Activated CD4-positive, alpha-beta memory T cell treated with anti-CD3 and anti-CD28 coated beads, Interleukin-2, amount 10 ng/mL, durations not matched to agents 7 days and 5 days (primary cell): ENCODE measurements at places on chromosomes 4 and X.

- DNase-seq = no peak
Measured at GRCh38 chr4:26228883-26229282, 91.9 kb upstream of the RBPJ start.

DNA sequence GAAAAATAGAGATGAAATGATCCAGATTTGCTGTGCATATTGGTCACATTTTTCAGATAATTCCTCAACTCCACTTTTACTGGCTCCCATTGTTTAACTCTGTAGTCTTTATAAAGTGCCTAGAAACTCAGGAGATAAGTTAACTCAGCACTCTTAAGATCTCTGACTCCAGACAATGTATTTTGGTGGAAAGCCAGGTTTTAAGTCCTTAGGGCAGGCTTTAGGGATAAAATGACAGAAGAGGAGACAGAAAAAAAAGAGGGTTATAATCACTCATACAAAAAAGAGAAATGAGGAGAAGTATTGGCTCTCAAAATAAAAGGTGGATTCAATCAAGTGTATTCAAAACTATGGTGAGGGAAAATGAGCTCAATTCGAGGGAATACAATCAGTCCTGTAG is 674.8 kb upstream of the INTU start:
- no peak for DNase-seq

GRCh38 chrX:118370921-118371624 is 25.2 kb downstream of the WDR44 start:
- DNase-seq = no peak

GRCh38 chrX:24485323-24485722 is 20.2 kb downstream of the PDK3 start:
- DNase-seq = no peak

DNA sequence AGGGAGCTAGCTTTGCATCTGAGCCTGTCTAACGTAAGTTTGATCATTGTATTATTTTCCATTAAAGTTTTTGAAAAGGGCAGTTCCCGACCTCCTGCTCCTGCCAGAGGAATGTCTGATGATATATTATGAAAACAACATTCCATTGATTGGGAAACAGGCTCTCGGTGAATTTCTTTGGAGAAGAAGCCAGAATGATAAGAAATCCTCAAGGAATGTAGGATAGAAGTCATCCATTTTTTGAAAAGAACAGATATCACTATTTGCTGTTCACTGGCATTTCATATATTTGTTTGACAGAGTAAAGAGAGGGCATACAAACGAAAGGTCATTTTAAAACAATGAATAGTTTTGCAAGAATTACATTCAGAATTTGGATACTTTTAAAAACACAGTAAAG is 781.0 kb upstream of the HTR2C start:
- DNase-seq = no peak

- DNase-seq = no peak
Measured at GRCh38 chr4:166816890-166817289, 417.4 kb downstream of the SPOCK3 start.

DNA sequence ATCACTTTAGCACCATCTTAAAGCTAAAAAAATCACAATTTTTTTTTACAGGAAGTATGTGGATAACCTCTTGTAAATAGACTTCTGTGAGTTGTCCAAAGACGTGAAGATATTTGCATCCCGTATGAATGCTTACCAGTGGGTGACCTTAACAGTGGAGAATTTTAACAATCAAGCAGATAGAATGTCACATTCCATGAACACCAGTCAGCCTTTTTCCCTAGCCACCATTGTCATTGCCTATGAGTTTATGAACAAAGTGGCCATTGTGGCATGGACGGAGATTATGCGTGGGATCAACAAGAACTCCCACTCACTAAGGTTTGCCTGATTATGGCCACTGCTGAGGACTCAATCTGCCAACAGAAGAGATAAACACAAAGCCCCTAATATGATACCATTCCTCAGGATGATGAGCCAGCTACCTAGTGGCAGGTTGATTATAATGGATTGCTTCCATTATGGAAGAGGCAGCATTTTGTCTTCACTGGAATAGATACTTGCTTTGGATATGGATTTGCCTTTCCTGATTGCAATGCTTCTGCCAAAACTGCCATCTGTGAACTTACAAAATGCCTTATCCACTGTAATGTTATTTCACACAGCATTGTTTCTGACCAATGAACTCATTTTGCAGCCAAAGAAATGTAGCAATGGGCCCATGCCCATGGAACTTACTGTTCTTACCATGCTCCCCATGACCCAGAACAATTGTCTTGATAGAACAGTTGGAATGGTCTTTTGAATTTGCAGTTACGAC is 830.9 kb upstream of the NDST4 start:
- no peak for DNase-seq

DNA sequence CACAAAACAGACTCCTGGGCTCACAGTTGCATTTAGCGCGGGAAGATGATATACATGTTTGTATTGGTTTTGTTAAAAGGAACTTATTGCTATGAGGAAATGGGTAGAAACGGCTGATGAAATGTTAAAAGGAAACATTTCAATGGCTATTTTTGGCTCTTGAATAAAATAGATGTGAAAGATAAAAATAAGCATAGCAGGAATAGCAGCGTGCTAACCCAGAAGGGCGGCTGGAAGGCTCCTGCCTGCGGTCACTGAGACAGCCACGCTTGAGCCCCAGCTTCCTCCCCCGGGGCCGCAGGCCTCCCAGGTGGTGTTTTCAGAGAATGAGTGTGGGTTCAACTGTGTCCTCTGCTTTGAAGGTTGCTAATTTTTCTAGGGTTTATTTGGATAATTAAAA is 35.0 kb upstream of the CLCN4 start:
- DNase-seq = no peak

- DNase-seq = no peak
Measured at GRCh38 chr4:20443015-20443805, 191.5 kb downstream of the SLIT2 start.

DNA sequence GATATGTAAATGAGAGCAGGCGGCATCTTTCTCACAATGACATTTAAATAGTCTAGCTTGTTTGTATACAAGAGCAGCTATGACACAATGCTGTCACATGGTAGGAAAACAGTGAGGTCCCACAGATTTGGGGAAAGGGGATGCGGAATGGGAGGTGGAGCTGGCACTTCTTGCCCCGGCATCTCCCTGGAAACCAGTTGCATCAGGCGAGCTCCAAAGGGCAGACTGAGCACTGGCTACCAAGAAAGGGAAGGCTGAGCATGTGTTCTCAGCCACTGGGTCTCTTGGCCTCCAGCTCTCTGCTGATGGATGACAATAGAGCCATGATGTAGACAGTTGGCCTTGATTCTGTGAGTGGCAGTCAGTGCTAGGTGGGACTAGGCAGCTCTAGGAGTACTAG is 109.0 kb downstream of the UCHL1 start:
- DNase-seq = no peak

- DNase-seq = no peak
Measured at GRCh38 chr4:187544461-187545053, 451.0 kb upstream of the ZFP42 start.

- DNase-seq = no peak
Measured at GRCh38 chr4:66943112-66943511, 602.2 kb downstream of the CENPC start.

GRCh38 chr4:182975806-182976205 is 58.6 kb upstream of the DCTD start:
- DNase-seq = no peak

DNA sequence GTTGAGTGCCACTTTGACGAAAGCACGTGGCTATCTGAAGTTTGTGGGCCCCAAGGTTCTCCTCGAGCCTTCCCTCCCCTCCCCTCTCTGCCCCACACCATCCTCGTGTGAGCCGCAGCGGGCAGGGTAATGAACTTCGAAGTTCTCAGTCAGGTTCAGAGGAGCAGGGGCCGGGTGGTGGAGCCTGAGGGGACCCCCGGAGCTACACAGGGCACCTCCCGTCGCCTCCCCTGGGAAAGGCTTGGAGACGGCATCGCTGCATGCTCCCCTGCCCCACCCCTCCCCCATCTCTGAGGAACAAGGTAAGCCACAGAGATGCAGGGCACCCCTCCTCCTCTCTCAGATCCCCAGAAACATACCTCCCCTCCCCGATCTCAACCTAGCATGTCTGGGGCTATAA is 2.8 kb upstream of the NKX1-1 start:
- no peak for DNase-seq

- DNase-seq = no peak
Measured at GRCh38 chr4:121093261-121093660, 20.9 kb upstream of the NDNF start.

DNA sequence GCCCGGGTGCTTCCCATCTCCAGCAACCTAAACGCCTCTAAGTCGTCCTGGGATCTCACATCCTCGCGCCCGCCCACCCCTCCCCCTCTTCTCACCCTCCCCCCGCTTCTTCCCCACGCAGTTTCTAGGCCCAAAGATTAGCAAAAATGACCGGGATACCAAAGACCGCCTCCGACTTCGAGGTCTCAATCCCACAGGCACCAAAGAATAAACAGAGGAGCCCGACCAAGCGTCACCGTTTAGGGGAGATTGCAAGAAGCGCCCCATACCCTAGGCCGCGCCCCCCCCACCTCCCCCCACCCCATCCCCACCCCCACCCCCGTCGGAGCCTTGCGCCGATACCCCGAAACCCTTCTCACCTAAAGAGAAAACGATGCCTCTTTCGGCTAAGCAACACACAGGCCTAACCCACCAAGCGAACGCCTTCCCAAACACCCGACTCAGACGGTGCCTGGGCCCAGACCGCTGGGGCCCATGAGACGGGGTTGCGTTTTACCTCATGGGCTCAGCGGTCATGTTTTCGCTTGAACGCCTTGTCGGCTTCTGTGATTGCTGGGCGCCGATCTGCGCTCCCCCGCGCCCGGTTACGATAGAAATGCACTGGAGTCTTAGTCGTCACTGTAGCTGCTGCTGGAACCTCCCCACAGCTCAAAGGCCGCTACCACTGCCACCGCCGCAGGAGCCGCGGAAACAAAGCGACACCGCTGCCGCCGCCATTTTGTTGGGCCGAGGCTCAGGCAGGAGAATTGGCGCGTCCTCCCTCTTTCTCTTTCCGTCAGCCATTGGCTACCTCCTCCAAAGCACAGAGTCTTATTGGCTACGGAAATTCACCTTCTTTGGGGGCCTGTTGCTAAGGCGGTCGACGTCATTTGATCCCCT is at the start of gene ATRX:
ATRX (minus strand) TSS at position 731 of the 879 bp plus-strand sequence; CDS start at position 516, 215 bp downstream.
- peak; percentile 82 for DNase-seq

- DNase-seq = no peak
Measured at GRCh38 chr4:138677212-138677611, 338.4 kb upstream of the NOCT start.

- no peak for DNase-seq
Measured at GRCh38 chr4:154720618-154721267, 23.1 kb upstream of the LRAT start.

GRCh38 chr4:139735381-139736273 is 70.0 kb downstream of the MGST2 start:
- DNase-seq = no peak

GRCh38 chrX:25287521-25287920 is 271.8 kb upstream of the ARX start:
- DNase-seq = no peak

DNA sequence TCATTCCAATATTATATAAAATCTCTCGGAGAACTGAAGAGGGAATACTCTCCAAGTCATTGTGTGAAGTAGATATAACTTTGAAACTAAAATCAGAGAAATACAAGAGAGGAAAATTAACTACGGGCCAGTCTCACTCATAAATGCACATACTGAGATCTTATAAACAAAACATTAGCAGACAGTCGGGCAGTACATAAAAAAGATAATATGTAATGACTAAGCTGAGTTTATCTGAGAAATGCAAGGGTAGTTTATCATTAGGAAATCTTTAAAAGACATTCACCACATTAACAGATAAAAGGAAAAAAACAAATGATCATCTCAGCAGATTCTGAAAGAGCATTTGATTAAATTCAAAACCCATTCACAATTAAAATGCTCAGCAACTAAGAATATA is 116.7 kb downstream of the NYX start:
- DNase-seq = no peak

GRCh38 chr4:142696334-142697122 is 149.6 kb downstream of the INPP4B start:
- DNase-seq = no peak

DNA sequence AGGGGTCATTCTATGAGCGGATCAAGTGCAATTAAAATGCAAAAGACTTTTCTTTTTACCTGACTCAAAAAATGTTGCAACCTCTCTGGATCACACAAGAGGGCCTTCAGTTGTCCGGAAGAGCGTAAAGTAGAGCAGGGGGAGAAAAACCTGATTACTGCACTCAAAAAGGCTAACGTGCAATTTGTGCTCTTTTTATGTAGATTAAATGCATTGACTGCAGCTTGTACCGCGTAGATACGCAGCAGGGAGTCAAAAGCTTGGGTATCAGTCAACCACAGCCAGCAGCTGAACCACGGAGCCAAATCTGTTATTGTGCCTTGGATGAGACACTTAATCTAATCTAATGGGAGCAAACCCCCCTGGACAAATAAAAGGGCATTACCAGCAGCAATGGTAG is 107.3 kb upstream of the RAI2 start:
- DNase-seq = no peak

DNA sequence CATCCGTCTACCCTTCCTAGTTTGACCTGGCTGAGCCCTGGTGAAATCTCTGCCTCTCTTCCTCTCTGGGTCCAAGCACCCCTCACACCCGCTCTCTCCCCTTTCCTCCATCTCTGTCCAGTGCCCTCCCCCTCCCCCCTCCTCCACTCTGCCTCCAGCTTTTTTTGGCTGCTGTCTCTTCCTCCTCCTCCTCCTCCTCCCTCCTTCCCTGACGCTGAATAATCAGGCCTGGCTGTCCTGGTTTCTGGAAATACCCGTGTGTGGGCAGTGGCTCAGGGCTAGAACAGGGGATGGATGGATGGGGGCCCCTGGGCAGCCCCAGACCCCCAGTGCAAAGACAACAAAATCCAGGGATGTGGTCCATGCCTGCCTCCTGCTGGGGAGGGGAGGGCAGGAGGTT is 4.7 kb upstream of the SYP start:
- no peak for DNase-seq

DNA sequence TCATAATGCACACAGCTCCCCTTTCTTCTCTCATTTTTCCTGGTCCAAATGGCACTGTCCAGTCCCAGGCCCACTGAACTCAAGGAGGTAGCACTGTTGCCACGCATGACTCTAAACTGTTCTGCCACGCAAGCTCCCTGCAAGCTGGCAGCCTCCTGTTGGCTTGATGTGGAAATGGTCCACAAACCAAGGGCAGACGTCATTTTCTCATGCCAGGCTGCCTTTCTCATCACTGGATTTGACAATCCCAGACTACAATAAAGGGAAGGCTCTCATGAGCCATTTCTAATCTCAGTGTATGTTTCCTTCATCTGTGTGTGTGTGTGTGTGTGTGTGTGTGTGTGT is 22.4 kb downstream of the OTOP1 start:
- DNase-seq = no peak

DNA sequence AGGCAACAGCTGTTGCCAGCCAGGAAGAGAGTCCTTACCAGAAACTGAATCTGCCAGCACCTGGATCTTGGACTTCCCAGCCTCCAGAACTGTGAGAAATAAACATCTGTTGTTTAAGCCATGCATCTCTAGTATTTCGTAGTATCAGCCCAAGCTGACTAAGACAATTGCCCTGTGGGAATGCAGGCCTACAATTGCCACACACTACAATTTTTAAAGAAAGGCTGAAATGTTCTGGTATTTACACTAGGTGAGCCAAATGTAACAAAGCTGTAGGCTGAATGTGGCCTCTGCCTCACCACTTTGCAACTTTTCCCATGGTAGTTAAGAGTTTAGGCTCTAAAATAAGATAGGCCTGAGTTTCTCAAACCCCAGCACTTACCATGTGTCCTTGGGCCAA is 59.1 kb downstream of the SPATA18 start:
- no peak for DNase-seq
